HFFc6 (cell line): ENCODE measurements at places on chromosomes 5 and 9. TPM values are rescaled to one million over a fixed set of nuclear protein-coding genes. Genes with fewer than 3 reads are reported as not detected.

- peak overlapping the region; percentile 91 for H3K4me3 ChIP-seq
- peaks cover 95% of the 10 kb centered on the region for H3K4me1 ChIP-seq
- H3K27ac ChIP-seq, result peak overlapping the region; percentile 93
- DNase-seq, result peak; percentile 34
- H3K27me3 ChIP-seq, result no peaks in the 10 kb centered on the region
- H3K36me3 ChIP-seq, result peaks cover 77% of the 10 kb centered on the region
These were observed 9.6 kb downstream of the TLE4 start for GRCh38 chr9:79581388-79581787.

GRCh38 chr5:65020492-65020891 lies 251.8 kb downstream of the CWC27 start:
- H3K27me3 ChIP-seq, result no peaks in the 10 kb centered on the region
- peaks cover 64% of the 10 kb centered on the region for H3K4me1 ChIP-seq
- peaks cover 5% of the 10 kb centered on the region; the same call in 1 of the 2 replicates for H3K36me3 ChIP-seq
- DNase-seq, result peak; percentile 37
- H3K27ac ChIP-seq, result peak overlapping the region; percentile 80
- peak overlapping the region; percentile 12; the same call in 1 of the 2 replicates for H3K4me3 ChIP-seq

- H3K27me3 ChIP-seq, result no peaks in the 10 kb centered on the region; the same call in 1 of the 2 replicates
- H3K36me3 ChIP-seq, result no peaks in the 10 kb centered on the region
- no peak for DNase-seq
- no peak overlapping the region for H3K27ac ChIP-seq
- no peak overlapping the region for H3K4me3 ChIP-seq
These were observed 137.4 kb downstream of the PCSK5 start for GRCh38 chr9:76027861-76028260.

- H3K27ac ChIP-seq, result no peak overlapping the region
- H3K4me1 ChIP-seq, result peaks cover 8% of the 10 kb centered on the region
- peaks cover 64% of the 10 kb centered on the region for H3K27me3 ChIP-seq
- no peak overlapping the region for H3K4me3 ChIP-seq
- no peaks in the 10 kb centered on the region for H3K36me3 ChIP-seq
These were observed 21.3 kb downstream of the HMCN2 start for GRCh38 chr9:130286781-130287428.

GRCh38 chr5:35971186-35971877 lies 19.9 kb downstream of the UGT3A1 start:
- H3K27me3 ChIP-seq, result no peaks in the 10 kb centered on the region; the same call in 1 of the 2 replicates
- DNase-seq, result no peak
- no peaks in the 10 kb centered on the region for H3K4me1 ChIP-seq
- H3K27ac ChIP-seq, result no peak overlapping the region

DNA sequence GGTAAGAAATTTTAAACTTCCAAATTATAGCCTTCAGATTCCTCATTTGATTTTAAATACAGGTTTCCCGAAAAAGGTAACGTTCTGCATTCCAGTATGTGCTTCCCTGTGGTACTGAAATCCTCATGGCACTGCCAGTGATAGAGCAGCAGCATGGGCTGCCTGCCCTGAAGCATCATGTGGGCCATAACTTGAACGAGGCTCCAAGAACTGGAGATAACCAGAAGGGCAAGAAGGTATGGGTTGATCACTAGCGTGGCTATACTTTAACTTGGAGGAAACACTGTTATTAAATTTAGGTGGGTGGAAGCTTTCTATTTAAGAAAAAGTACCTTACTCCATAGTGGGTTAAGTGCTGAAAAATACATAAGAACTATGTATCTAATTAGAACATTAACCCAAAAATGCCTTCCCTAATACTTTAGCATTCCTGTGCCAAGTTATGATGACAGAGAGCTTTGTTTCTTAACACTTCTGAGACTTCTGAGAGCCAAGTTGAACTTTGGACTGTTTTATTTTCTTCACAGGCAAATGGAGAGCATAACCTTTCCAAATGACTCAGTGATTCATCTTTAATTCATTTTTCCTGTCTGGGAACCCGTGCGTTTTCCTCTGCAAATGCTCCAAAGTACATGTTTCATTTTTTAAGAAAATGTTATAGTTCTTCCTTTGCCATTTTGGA lies 191.5 kb upstream of the GNA14 start:
- no peaks in the 10 kb centered on the region for H3K36me3 ChIP-seq
- H3K27ac ChIP-seq, result peak overlapping the region; percentile 52
- peak; percentile 29 for DNase-seq
- H3K4me3 ChIP-seq, result peak overlapping the region; percentile 27
- H3K27me3 ChIP-seq, result no peaks in the 10 kb centered on the region

DNA sequence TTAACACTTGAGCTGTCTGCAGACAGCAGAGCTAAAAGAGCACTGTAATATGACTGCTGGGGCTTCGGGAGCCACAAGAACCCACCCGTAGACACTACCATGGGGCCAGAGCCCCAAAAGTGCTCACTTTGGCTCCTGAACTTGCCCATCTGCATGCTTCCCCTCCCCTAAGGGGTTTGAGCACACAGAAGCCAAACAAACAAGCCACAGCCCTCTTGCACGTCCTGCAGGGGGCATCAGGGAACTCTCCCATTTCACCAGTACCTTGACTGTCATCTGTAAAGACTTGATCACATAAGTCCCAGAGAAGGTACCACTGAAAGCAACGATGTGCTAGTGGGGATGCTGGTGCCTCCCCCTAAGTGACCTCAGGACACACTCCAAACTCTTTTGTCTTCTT lies 681.8 kb downstream of the SEMA5A start:
- H3K4me3 ChIP-seq, result no peak overlapping the region
- H3K27ac ChIP-seq, result no peak overlapping the region
- DNase-seq, result peak; percentile 19
- no peaks in the 10 kb centered on the region for H3K27me3 ChIP-seq
- H3K36me3 ChIP-seq, result no peaks in the 10 kb centered on the region

DNA sequence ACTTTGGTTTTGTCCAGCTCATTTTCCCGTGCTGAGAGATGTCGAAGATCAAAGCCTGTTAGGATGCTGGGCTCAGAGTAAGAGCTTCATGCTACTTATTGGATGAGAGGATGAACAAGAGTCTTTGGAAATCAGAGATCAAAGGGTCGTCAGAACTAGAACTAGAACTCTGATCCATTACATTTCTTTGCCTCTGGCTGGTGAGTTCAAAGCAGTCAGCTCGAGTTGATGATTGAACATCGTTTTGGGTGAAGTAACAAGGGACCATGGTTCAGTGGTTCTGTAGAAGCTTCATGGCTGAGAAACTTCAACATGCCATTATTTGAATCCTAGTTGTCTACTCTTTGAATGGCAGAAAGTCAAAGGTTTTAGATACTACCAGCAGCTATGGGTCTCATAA lies 320.3 kb downstream of the ARHGEF28 start:
- H3K4me3 ChIP-seq, result no peak overlapping the region
- peaks cover 24% of the 10 kb centered on the region for H3K36me3 ChIP-seq
- H3K4me1 ChIP-seq, result peaks cover 35% of the 10 kb centered on the region
- DNase-seq, result no peak
- H3K27me3 ChIP-seq, result peaks cover 4% of the 10 kb centered on the region; the same call in 1 of the 2 replicates
- no peak overlapping the region for H3K27ac ChIP-seq

DNA sequence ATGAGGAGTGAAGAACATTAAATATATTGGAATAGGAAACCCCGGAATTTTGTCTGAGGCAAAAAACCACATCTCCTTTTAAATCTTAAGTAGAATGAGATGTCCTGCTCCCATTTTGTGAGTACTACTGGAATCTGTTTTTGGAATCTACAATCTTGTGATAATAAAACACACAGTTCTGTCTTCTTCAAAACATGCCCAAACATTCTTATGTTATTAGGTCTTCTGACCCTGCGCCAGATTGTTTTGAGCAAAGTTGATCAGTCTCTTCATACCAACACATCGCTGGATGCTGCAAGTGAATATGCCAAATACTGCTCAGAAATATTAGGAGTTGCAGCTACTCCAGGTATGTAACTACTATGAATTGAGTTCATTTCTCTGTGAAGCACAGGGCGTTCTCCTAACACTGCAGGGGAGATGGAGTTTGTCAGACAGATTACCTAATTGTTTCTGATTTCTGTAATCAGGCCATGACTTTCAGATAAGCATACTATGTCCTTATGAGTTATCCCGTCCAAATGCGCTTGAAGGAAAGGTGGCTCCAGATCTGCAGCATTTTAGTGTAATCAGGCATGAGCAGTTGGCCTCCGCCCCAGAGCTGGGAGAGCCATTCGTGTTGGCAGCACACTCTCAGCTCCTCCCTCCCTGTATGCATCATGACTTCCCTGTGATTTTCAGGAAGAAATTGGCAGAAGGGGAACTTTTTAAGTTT lies 88.0 kb downstream of the NLN start:
- H3K4me1 ChIP-seq, result peaks cover 75% of the 10 kb centered on the region
- no peaks in the 10 kb centered on the region for H3K27me3 ChIP-seq
- peak; percentile 63 for DNase-seq
- peak overlapping the region; percentile 82 for H3K27ac ChIP-seq
- H3K4me3 ChIP-seq, result peak overlapping the region; percentile 73
- H3K36me3 ChIP-seq, result peaks cover 57% of the 10 kb centered on the region

- DNase-seq, result no peak
- H3K4me3 ChIP-seq, result peak within 1 kb of the TSS; percentile 53
- no peaks in the 10 kb centered on the region; the same call in 1 of the 2 replicates for H3K27me3 ChIP-seq
- H3K4me1 ChIP-seq, result peaks cover 33% of the 10 kb centered on the region
These were observed at the start of gene OMD for GRCh38 chr9:92424340-92424739. Gene OMD, minus strand, starts transcription at chr9:92424471. Its CDS starts 6,913 bp downstream, at chr9:92417558.

DNA sequence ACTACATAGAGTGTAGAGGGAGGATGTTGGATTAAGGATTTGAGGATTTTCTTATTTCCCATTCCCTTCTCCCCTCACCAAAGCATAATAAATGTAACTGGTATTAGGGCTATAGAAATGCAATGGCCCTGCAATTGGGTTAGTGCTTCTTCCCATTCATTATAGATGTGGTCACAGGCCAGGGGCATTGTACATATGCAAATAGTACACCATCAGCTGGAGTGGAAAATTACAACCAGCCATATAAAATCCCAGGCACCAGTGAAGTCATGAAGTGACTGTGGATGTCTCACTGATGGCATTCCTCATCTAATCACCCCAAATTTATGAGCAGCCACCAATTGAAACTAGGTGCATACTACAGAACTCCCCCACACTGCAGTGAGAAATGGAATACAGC lies 105.9 kb downstream of the PLK2 start:
- H3K27ac ChIP-seq, result no peak overlapping the region
- no peak for DNase-seq
- peaks cover 19% of the 10 kb centered on the region for H3K4me1 ChIP-seq
- H3K36me3 ChIP-seq, result no peaks in the 10 kb centered on the region

- H3K4me3 ChIP-seq, result peak overlapping the region; percentile 49; the same call in 1 of the 2 replicates
- H3K4me1 ChIP-seq, result peaks cover 7% of the 10 kb centered on the region
- H3K36me3 ChIP-seq, result peaks cover 1% of the 10 kb centered on the region
- peaks cover 16% of the 10 kb centered on the region for H3K27me3 ChIP-seq
- no peak overlapping the region; the same call in 1 of the 2 replicates for H3K27ac ChIP-seq
- peak; percentile 83 for DNase-seq
These were observed 77.4 kb upstream of the DMRT1 start for GRCh38 chr9:764105-764524.

DNA sequence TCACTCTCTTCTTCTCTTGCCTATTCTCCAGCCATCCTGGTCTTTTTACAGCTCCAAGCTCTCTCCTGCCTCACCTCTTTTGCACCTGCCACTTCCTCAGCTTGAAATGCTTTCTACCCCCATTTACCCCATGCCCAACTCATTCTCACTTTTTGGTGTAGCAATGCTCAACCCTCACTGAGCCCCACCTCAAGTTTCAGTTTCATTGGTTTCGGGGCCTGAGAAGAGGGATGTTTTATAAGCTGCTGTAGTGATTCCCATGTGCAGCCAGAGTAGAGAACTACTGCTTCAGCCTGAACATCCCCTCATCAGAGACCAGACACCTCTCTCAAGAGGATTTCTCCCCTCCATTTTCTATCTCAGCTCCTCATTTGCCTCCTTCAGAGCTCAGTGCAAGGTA lies 45.2 kb upstream of the FYB1 start:
- no peaks in the 10 kb centered on the region; the same call in 1 of the 2 replicates for H3K27me3 ChIP-seq
- peaks cover 24% of the 10 kb centered on the region for H3K4me1 ChIP-seq
- H3K27ac ChIP-seq, result no peak overlapping the region
- no peaks in the 10 kb centered on the region for H3K36me3 ChIP-seq
- no peak overlapping the region for H3K4me3 ChIP-seq

DNA sequence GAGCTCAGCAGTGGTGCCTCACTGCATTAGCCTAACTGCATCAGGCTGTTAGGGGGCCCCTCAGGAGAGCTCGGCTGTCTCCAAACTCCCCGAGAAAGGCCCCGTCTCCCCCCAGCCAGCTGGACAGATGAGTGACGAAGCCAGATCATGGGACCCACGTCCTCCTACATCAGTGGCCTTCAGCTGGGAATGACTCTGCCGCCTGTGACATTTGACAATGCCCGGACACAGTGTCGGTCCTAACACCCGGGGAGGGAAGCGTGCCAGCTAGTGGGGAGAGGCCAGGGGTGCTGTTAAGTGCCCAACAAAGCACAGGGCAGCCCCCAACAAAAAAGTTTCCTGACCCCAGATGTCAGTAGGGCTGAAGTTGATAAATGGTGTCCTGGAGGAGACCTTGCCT lies 375.2 kb upstream of the IRX2 start:
- H3K4me3 ChIP-seq, result no peak overlapping the region
- H3K27ac ChIP-seq, result no peak overlapping the region
- no peaks in the 10 kb centered on the region for H3K4me1 ChIP-seq
- H3K36me3 ChIP-seq, result peaks cover 7% of the 10 kb centered on the region; the same call in 1 of the 2 replicates
- DNase-seq, result no peak

- H3K36me3 ChIP-seq, result no peaks in the 10 kb centered on the region
- no peaks in the 10 kb centered on the region; the same call in 1 of the 2 replicates for H3K27me3 ChIP-seq
- peaks cover 6% of the 10 kb centered on the region; the same call in 1 of the 2 replicates for H3K4me1 ChIP-seq
- H3K27ac ChIP-seq, result no peak overlapping the region
- DNase-seq, result no peak
- no peak overlapping the region for H3K4me3 ChIP-seq
These were observed 296.2 kb downstream of the SPATA31D1 start for GRCh38 chr9:82284758-82285157.

DNA sequence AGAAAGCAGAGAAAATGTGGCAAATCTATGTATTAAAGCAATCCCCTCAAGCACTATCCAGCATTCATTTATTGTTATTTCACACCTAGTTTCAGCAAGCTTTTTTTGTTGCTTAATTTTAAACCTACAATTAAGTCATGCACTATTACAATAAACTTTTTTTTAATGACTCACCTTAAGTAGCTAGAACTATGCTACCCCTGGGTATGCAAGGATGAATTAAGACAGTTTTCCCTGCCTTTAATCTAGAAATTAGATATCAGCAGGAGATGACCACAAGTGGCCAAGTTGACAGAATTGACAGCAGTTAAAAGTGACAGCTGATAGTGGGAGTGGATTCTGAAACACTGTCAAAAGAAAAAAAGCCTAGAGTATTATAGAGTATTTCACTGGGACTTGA lies 20.0 kb downstream of the ITGA1 start:
- peak overlapping the region; percentile 58 for H3K27ac ChIP-seq
- H3K4me1 ChIP-seq, result peaks cover 98% of the 10 kb centered on the region
- H3K36me3 ChIP-seq, result peaks cover 37% of the 10 kb centered on the region
- H3K4me3 ChIP-seq, result peak overlapping the region; percentile 41; the same call in 1 of the 2 replicates

Gene SPARC
- 3,839 to 5,836 TPM (median 5,685 TPM) in 3 replicates for total RNA-seq

Gene UGT3A2
- total RNA-seq, result not detected in 3 replicates

Gene CARTPT
- total RNA-seq, result not detected in 3 replicates

Gene KLF9
- total RNA-seq, result 8.3 to 14.7 TPM (median 12.8 TPM) in 3 replicates

Gene DRD1
- not detected in 3 replicates for total RNA-seq

Gene SMC5
- 16.2 to 17.9 TPM (median 16.4 TPM) in 3 replicates for total RNA-seq

Gene PRR7
- total RNA-seq, result 9.9 to 17.4 TPM (median 15.2 TPM) in 3 replicates

Gene LCN6
- total RNA-seq, result not detected in 3 replicates

Gene PCA3
- total RNA-seq, result not detected in 3 replicates

Gene CBY3
- not detected in 2 replicates for total RNA-seq

Gene EPB41L4A
- total RNA-seq, result not detected in 3 replicates
